ENCODE measurements at places on chromosomes 3 and 15.
A peak's percentile ranks its signal among the peaks of the same experiment; 100 is the strongest.

- DNase-seq, result peak; percentile 63
Measured at GRCh38 chr3:16402451-16402850, 111.0 kb downstream of the RFTN1 start.

- DNase-seq, result no peak
Measured at GRCh38 chr3:3027976-3028567, 82.1 kb downstream of the IL5RA start.

DNA sequence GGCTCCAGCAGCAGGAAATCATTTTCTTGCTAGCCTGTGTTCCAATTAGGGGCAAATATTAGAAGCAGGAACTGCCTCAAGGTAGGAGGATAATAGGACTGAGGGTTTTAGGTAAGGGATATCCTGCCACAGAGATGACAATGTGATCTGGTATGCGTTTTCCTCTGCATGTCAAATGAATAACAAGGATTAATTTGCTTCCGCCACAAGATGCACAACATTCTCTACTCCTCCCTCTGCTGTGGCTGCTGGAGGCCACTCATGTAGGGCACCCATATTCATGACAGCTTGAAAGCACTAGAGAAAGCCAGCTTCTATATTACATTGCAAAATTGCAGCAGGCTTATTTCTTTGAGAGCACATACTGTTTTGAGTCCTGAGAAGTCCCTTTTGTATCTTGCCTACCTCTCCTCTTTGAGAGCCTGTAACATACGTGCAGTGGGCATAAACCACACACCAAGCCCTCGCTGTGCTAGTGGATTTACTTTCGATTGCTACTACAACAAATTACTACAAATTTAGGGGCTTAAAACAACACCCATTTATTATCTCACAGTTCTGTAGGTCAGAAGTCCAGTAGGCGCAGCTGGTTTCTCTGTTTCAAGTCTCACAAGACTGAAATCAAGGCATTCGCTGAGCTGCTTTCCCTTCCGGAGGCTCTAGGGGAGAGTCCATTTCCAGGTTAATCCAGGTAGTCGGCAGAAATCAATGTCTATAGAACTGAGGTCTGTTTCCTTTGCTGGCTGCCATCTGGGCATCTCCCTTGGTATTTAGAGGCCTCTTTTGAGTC lies 5.9 kb upstream of the CD47 start:
- DNase-seq, result peak; percentile 12

DNA sequence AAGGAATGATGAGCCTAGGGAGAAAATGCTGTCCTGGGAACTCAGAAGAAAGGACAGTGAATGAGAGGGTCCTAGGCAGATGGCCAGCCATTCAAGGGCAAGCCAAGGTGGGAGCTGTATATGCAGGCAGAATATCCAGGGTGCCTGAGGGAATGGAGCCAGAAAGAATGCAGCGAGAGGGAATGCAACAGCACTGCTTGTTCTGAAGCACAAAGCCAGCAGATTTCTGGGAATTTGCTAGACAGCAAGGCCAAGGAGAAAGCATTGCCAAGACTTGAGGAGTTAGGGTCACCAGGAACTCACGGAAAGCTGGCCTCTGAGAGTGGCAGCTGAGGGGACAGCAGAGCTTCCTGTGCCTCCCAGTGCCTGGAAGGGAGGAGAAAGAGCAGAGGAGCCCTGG lies 200.6 kb downstream of the MYRIP start:
- no peak for DNase-seq

- DNase-seq, result peak; percentile 45
Measured at GRCh38 chr3:42300013-42300412, 34.0 kb upstream of the CCK start.

DNA sequence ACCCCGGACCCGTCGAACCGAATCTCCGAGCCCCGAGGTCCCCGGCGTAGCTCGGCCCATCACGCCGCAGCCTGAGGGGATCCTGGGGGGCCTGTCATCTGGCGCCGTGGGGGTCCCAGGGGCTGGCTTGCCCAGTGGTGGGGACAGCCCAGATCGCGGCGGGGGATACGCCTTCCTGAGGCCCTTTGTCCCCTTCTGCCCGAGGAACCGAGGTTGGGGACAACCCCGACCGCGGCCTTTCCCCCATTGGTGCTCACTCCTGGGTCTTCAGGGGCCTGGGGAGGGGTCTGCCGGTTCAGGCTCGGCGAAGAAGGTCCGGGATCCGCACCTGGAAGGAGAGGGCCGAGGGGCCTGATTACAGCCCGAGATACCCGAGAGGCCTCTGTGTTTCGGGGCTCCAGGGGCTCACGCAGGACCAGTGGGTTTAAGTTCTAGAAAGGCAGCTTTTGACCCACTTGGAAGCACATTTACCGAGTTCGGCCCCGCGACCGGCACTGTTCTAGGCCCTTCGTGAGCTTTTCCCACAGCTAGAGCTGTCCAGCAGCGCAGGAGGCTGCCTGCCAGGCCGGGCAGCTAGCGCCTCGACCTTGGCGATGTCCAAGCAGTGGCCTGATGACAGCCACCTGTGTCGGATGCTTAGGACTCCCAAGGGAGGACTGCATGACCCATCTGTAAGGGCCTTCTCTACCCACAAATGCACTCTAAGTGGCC lies 504 bp downstream of the ABHD2 start:
- DNase-seq, result peak; percentile 47

DNA sequence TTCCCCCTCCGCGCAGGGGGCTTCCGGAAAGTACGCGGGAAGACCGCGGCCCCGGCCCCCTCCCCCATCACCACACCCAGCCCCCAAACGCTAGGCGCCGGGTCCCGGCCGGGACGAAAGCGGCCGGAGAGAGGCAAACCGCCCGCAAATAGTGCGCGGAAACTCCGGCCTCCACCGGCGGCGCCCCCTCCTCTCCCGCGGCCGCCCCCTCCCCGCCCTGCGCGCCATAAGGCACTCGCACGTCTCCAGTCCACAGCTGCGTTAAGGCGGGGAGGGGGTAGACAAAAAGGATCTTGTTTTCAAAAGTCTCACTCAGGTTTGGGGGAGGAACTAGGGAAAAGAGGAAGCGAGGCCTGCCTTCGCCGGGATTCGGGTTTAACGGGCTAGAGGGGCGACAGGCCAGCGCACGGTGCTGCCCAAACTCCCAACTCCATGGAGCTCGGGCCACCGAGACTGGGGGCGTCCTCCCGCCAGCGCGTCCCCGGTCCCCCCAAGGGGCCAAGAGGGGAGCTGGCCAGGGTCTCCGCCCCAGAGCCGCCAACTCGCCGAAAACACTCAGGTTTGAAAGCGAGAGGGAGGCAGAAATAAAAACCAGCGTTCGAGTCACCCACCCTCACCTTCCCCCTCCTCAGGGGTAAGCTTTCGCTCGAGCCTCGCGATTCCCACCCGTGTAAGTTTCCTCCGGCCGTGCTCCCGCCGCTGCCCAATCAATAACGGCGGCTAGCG lies 1.8 kb downstream of the ANP32A start:
- peak; percentile 46 for DNase-seq

- no peak for DNase-seq
Measured at GRCh38 chr3:78738833-78739232, 1029.0 kb downstream of the ROBO1 start.

DNA sequence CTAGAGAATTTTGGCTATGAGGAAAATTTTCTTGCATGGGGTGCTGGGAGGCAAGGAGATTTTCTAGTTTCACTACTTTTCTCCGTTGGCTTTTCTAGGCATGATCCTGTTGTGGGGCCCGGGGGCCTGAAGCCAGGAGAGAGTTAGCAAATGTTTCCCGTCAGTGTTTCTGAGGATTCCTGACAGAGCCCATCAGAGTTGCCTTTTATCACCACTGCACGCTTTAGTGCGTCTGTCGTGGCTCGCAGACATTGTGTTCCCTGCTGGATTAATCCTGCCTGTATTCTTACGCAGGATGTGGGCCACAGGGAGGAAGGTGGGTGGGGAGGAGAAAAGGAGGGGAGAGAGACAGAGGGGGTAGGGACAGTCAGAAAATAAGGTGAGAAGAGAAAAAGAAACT lies 18.1 kb upstream of the BOC start:
- DNase-seq, result no peak

- no peak for DNase-seq
Measured at GRCh38 chr3:147159141-147159540, 247.2 kb downstream of the ZIC4 start.

DNA sequence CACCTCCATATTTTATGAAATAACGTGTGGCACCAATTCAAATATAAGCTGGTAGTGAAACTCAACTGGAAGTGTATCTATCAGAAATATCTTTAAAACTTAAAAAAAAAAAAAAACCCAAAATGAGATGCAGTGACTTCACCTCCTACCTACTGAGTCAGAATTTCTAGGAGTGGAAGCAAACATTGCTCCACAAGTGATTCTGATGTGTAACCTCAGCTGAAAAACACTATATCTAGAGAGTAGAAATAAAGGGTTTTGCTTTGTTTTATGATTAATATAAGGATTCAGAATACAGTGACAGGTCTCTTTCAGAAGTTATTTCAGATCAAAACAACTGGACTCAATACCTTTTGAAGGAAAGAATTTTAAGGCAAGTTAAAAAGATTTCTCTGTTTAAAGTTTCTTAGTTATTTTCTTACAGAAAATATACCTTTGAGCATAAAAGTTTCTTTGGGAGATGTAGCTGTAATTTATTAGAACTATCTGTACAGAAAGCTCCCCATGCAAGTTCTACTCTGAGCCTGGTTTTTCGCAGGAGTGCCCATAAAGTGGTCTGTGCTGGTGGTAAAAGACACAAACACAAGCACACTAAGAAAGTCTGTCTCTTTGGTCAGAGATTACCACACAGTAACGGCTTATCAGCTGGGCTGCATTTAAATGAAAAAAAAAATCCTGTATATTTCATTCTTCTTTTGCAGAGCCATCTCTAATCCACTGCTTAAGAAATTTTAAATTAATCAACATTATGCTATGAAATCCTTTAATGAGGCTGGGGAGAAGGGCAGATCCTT lies 59.9 kb upstream of the PPIB start:
- DNase-seq, result no peak

DNA sequence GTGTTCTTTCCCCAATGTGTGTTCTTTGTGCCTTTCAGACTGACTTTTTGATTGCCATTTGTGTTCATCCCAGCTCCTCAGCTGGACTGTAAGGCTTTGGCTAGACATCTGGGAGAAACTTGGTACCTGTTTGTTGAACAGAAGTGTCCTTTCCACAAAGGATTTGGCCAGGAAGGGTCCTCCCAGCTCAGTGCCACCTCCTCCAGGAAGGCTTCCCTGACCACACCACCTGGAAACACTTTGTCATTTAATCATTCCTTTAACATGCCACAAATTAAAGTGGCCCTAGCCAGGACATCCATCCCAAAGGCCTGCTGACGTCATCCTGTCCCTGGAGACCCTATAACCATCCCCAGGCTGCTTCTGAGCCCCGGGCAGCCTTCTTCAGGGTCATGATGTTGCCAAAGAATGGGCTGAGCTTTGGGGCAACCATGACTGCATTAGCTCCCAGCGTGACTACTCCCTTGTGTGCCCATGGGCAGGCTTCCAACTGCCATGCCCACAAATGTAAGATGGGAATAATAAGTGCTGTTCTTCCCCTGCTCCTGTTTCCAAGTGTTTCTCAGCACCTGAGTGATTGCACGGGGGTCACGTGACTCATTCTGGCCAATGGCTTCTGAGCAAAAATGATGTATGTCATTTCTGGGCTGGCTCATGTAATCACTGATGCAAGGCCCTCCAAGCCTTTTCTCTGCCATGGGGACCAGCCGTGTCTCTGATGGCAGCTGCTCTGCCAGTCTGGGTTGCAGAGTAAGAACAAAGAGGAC lies 112.5 kb upstream of the SMAD3 start:
- DNase-seq, result no peak

GRCh38 chr3:29057326-29057725 lies 223.5 kb upstream of the RBMS3 start:
- DNase-seq, result peak; percentile 84

GRCh38 chr3:88410259-88410658 lies 260.5 kb downstream of the C3orf38 start:
- no peak for DNase-seq

GRCh38 chr3:65006300-65006739 lies 318.5 kb upstream of the ADAMTS9 start:
- peak; percentile 88 for DNase-seq

DNA sequence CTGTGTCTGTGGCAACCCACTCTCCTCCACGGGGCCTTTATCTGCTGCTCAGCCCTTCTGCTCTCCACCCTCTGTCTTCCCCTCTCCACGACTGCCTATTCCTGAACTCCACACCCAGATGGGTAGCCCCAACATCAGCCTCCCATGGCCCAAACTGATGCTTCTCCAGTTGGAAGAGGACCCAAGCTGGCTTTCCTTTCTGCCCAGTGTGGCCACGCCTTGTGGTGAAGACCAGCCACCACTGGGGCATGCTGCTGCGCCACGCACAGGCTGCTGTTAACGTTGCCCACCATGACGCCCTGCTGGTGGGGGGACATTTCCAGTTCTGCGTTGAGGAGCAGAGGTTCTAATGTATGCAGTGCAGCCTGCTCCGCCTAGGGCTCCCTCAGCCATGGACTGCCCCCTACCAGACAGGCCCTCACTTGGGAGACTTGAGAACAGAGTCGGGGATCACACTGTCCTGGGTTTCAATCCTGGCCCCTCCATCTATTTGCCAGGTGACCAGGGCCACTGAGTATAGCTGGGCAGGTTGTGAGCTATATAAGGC lies 26.9 kb downstream of the CFAP100 start:
- no peak for DNase-seq

DNA sequence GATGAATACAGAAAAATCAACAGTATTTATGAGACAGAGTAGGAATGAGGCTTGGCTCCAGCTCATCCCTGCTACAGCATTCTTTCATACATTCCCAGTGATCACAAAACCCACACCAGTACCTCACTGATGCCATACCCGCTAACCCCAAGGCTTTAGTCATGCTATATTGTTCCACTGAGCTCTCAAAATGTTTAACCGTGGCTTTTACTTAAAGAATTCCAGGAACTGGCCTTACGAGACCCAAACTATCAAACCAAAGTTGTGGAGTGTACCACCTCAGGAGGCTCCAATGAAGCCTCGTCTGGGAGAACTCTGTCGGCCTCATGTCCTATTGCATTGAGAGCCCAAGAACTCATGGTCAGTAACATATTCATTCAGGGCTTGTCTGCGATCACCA lies 278.9 kb downstream of the ULK4 start:
- peak; percentile 84 for DNase-seq

- no peak for DNase-seq
Measured at GRCh38 chr3:133383741-133384140, 16.1 kb upstream of the BFSP2 start.

GRCh38 chr3:525415-525814 lies 328.9 kb downstream of the CHL1 start:
- no peak for DNase-seq

DNA sequence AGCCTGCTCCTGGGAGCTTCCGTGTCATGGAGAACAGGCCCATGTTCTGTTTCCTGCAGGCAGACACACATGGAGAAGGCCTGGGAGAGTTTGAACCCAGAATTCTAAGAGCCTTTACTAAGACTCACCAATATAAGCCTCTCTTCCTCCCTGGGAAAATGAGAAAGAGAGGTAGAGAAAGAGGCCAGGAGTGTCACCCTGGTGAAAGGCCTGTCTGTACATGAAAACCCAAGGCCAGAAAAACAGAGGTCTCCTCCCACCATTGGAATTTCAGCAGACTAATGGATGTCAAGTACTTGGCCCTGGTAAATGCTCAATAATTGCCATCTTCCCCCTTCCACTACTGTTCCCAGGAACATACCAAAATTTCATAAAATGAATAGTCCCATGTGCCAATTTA lies 117.6 kb downstream of the TOP2B start:
- no peak for DNase-seq

Measured in RPMI7951 (cell line).